Cortex of kidney (tissue), 1 donor: ENCODE measurements at places on chromosomes 6 and 20.

DNA sequence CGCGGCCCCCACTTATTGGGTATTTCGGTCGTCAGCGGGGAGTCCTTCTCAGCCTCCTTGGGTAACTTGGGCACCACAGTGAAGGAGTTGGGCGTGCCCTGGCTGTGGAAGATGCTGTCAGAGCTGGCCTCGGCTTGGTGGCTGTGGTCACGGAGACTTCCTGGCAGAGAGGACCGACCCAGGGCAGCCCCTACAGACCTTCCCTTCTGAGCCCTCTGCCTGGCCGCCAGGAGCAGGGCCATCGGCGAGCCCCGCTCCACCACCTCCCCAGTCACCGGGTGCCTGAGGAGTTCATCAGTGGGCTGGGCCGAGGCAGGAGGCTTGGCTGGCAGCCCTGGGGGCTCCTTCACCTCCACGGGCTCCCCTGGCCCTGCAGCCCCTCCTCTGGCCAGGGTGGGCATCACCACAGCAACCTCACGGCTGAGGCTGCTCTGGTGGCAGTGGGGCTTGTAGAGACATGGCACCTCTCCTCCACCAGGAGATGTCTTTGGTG, 37.2 kb downstream of the C6orf132 start:
- no peak for DNase-seq

DNA sequence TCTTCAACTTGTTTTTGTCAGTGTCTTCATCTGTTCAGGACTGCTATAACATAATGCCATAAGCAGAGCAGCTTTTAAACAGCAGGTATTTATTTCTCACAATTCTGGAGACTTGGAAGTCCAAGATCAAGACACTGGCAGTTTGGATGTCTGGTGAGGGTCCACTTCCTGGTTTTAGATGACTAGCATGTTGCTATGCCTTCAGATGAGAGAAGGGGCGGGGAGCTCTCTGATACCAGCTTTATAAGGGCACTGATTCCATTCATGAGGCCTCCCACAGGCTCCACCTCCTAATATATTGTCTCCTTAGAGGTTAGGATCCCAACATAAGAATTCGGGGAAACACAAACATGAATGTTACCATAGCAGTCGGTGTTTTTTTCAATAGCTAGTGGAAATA, 52.9 kb downstream of the FAM83B start:
- no peak for DNase-seq

DNA sequence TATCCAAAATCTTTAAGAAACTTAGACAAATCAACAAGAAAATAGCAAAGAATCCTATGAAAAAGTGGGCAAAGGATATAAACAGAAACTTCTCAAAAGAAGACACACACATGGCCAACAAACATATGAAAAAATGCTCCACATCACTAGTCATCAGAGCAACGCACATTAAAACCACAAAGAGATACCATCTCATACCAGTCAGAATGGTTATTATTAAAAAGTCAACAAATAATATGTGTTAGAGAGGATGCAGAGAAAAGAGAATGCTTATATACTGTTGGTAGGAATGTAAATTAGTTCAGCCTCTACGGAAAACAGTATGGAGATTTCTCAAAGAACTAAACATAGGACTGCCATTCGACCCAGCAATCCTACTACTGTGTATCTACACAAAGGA, 212.0 kb upstream of the DTNBP1 start:
- DNase-seq = no peak

DNA sequence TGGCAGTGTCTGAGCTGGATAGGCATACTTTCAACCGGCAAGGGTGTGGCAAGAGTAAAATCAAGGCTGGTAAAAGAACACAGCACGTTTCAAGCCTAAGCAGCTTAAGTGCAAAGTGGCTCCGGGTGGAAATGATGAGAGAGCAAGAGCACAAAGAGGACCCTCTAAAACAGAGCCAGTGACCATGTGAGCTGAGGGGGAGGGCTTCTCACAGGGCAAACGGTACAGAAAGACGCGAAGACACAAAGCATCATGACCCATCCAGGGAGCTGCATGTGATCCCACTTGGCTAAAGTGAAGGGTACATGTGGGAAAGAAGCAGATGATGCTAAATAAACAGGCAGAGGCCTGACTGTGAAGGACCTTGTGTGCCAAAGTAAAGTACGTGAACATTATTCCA, 25.7 kb downstream of the FKBP5 start:
- no peak for DNase-seq

DNA sequence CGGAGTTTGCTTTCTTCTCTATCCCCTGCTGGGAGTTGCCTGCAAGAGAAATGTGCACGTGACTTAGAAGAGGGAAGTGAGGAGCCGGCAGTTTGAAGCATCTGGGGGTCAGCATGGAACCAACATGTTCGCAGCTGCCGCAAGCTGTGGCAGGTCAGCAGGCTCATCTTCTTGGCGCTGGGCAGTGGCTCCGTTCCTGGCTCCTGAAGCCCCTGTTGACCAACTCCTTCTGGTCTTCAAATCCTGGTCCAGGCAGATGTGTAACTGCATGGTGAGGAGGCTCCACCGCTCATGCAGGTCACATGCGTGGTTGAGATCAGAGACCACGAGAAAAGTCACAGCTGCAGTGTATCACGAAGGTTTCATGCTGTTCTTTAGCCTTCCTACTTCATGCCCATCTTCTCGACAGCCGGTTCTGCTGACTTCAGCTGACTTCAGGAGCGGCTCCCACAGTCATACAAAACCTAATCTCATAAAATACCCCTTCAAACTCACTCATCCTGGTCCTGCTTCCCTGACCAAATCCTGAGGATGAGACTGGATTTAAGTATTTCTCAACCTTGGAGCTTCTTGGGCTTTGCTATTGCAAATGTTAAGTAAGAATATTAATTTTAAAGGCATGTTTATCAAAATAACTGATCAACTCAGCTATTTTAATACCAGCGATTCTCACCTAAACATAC, 44.9 kb upstream of the BCAS1 start:
- DNase-seq = no peak

DNA sequence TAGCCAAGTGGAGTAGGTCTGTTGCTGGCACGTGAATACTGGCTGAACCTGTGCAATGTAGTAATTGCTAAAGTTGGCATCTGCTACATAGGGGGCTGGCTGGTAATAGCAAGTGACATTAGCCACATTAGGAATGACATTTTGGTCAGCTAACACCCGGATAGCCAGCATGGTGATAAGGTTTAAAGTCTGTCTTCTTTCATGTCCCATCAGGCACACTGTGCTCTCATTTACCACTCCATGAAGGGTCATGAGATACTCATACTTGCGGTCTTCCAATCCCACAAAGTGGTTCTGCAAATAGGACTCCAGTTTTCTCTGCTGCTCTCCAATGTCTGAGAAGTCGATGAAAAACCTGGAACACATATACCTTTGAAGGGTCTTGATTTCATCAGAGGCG, 2.8 kb downstream of the TENT5A start:
- DNase-seq = no peak

DNA sequence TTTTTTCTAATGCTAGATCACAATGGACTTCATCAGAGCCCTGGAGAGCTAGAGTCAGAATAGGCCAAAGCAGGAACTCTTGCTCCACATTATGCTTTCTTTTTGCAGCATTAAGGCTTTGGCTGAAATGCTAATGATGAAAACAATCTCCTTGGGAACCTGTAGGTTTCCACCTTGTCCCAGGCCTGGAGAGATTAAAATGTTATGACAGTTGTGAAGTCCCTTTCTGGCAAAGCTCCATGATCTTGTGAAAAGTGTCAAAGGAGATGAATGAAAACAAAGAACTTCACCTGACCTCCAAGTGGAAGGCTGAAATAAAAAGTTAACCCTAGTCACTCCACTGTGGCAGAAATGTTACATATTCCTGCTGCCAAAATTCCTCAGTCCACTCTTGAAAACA, 64.0 kb upstream of the LRRC1 start:
- DNase-seq = no peak

- DNase-seq = no peak
These were observed 98.9 kb downstream of the HDGFL1 start for GRCh38 chr6:22668307-22668706.

DNA sequence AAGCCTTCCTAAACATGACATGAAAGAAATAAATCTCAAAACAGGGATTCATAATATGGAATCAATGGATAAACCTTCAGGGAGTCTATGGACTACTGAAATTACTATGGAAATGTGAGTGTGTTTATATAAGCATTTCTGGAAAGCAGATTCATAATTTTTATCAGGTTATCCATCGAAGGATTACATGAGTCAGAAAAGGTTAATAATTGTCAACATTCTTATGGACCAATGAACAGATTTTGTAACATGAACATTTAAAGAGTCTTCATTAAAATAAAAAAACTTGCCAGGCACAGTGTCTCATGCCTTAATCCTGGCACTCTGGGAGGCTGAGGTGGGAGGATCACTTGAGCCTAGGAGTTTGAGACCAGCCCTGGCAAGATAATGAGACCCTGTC, 84.8 kb downstream of the AHI1 start:
- no peak for DNase-seq

DNA sequence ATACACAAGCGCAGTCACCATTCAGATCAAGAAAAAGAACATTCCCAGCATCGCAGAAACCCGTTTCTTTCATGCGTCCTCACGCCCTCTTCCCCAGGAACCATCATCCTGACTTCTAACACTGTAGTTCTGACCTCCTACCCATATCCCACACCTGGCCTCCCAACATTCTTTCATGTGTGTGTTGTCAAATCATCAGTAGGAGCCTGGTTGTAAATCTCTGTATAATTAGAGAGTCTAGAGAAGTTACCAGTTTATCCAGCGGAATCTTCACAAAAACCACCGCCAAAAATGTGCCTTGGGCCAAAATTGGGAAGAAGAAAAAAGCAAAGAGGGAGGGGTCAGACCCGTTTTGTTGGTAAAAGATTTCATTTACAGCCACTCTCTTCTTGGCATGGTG, 91.6 kb downstream of the RTN4IP1 start:
- DNase-seq = no peak

DNA sequence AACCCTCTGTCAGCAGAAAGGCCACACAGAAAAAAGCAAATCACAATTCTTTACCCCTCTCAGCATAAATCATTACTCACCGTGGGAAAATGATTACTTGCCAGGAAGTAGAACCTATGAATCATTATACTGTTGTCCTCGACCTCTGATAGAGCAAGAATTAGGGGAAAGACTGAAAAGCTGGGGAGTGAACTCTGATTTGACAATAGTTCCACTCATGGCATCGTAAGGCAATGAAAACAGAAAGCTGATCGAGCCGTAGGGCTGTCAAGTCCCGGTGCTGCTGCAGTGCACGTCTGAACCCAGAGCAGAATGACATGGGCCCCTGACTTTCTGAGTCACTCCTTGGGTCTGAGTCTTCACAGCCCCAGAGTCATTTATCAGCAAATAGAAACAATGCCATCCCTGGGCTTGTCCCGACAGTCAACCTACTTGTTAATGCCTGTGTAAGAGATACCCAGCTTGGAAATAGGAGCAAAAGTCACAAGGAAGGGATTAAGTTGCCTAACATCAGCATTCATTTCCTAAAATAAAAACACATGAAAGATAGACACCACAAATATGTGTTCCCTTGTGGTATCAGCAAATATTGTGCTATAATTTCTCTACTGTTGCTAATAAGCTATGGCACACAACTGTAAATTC, 224.8 kb upstream of the MARCKS start:
- DNase-seq = no peak

GRCh38 chr20:25629816-25630499, 6.1 kb upstream of the NANP start:
- no peak for DNase-seq

DNA sequence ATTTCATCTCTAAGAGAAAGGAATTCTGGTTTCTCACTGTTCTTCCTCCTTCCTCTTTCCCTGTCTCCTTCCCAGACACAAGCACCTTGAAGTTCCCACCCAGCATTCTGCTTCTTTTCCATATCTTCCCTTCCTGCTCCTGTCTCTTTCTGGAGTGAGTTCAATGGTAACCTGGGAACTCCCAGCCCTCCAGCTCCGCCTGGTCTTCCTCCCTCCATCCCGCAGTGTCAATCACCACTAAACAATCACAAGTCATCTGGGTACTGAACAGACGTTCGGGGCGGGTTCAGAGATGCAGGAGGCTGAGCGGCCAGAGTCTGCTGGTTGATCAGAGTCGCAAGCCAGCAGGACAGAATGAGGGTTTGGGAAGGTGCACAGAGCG, 7.7 kb downstream of the TTBK1 start:
- no peak for DNase-seq

DNA sequence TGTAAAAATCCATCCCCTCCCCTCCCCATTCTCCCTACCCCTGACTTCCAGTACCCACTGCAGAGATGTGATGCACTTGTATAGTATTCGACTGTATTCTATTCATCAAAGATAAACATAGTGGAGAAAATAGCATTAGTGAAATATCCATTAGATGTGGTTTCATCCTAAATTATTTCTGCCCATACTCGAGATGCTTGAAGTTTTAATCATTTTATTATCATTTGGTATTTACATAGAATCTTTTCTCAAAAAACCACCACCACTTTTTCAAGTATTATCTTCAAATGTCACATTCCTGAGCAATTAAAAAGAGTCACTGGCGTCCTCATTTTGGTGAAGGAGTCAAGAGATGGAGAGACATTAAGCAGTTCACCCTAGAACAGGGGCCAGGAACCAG, 181.9 kb downstream of the HAO1 start:
- DNase-seq = no peak

DNA sequence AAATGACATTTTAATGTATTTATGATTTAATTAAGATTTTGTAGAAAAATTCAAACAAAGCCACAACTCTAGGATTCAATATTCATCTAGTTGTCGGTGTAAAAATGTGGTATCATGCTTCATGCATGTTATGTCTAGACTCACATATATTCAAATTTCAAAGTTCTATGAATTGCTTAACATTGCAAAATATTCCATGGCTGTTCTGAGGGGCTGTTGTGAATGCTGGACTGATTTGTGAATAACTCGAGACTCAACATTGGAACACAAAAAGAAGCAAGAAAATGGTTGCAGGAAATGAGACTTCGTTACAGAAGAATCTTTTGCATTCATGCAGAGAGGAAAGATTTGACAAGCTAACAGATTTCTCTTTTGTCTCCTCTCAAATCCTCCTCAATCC, 705.9 kb downstream of the DHX35 start:
- no peak for DNase-seq

DNA sequence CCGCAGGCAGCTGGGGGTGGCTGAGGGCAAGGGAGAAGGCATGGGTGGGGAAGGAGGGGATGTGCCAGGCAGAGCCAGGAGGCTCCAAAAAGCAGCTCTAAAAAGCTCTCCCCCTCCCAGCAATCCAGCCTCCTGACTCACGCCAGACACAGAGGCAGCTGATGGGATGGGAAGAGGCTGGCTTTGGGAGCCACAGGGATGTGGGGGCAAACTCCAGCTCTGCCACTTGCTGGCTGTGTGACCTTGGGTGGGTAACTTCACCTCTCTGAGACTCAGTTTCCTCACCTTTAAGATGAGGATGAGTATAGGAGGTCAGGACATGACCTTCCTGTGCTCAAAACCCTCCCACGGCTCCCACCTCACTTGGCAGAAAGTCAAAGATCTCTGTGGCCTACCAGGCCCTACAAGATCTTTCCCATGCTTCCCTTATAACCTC, 148.9 kb downstream of the CEBPB start:
- DNase-seq = no peak

- DNase-seq = no peak
These were observed 24.7 kb downstream of the COX4I2 start for GRCh38 chr20:31662372-31662854.

GRCh38 chr20:59752101-59752586, 147.8 kb downstream of the PHACTR3 start:
- DNase-seq = no peak
